Muscle of back (tissue), 13 donors: ENCODE measurements at places on chromosomes 6 and 20. TPM values are rescaled to one million over a fixed set of nuclear protein-coding genes. Genes with fewer than 3 reads are reported as not detected.

Gene ZSCAN31
- polyA plus RNA-seq, result 9.8 TPM

Gene SLC44A4
- 0.35 TPM for polyA plus RNA-seq

Gene SLA2
- 1.2 TPM for polyA plus RNA-seq

- DNase-seq, result no peak
These were observed 778 bp upstream of the LOC128125822 start for GRCh38 chr6:63571361-63572043.

GRCh38 chr6:50744976-50745375 is 31.6 kb downstream of the TFAP2D start:
- DNase-seq, result no peak

DNA sequence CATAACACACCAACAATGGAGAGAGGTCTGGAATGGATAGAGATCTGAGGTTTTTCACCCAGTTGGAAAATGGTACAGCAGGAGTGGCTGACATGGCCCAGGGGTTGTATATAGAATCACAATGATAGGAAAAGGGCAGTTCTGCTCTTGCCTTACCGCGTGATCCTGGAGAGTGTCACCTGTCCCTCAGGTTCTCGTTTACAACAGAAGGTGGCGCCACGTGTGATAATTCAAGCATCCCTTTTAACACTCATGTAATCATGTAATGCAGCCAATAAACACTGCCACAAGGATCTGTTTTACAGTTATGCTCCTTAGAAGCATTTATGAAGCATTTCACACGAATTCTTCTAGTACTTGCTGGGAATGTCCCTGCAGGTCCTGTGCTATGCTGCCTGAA is 12.9 kb upstream of the WFDC2 start:
- DNase-seq, result no peak

DNA sequence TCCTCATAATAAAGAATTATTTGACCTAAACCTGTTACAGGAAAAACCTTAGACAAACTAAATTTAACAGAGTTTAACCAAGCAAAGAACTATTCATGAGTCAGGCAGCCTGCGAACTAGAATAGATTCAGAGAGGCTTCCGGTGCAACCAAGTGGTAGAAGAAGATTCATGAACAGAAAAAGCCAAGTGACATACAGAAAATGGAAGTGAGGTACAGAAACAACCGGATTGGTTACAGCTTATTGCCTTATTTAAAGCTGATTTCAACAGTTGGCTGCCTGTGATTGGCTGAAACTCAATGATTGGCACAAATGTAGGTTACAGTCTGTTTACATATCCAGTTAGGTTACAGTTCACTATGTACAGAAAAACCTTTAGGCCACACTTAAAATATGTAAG is 10.1 kb downstream of the PPP1R3G start:
- DNase-seq, result no peak

- DNase-seq, result no peak
These were observed 9.6 kb downstream of the C20orf203 start for GRCh38 chr20:32664012-32664677.
